Astrocyte (in vitro differentiated cells and primary cell): ENCODE measurements at places on chromosomes 16 and 17. TPM values are rescaled to one million over a fixed set of nuclear protein-coding genes. Genes with fewer than 3 reads are reported as not detected.

DNA sequence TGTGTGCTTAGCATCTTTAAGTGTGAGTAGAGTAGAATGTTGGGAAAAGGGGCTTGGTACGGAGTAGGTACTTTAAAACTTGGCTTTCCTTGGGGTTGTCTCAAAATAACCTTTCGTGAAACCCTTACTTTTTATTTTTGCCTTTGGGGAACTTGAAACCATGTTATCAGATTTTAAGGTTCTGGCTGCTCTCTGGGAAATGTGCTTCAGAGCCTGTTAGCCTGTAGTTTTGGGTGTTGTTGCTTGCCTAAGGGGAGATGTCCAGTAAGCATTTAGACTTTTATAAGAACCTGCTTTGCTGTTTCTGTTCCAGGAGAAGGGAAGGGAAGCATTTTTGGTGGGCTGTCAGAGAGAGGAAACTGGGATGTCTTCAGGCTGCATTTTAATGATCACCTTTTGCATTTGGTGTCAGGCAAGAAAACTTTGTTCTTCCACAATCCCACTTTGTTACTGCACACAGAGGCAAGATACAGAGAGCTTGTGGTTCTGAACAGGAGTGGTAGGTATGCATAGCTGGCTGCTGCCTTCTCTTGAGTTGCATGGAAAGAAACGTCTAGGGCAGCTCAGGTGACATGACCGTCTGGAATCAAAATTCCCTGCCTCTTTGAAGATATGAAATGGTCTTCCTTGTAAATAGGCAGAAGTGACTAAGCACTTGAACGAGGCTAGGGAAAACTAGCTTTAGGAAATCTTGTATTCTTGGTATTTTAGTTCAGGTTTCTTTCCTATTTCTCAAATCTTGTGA lies 1.7 kb downstream of the RABEP1 start:
- H3K27me3 ChIP-seq: no peaks in the 10 kb centered on the region
- H3K36me3 ChIP-seq: no peaks in the 10 kb centered on the region
- DNase-seq: peak; percentile 73
- H3K27ac ChIP-seq: no peak overlapping the region
- H3K4me1 ChIP-seq: peaks cover 12% of the 10 kb centered on the region

DNA sequence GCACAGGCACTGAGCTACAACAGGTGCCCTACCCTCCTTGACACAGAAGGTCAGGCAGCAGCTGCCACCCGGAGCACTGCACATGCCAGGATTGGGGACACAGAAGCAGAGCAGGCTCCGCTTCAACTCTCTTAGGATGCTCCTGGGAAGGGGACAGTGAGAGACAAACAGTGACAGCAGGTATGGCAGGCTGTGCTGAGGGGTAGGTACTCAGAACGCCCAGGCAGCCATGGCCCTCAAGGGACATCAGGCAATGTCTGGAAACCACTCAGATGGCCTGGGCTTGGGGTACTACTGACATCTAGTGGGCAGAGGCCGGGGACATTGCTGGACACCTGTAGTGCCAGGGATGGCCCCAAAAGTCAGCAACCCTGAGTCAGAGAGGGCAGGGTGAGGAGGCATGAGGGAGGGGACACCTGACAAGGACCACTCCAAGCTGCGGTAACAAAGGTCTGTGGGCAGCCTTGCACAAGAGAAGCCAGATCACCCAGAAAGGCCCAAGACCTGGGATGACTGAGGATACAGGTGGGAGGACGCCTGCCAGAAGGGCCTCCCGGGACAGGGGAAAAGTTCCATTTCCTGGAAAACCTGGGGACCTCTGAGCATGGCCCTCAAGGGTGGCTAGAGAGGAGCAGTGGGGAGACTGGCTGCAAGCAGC lies 21.2 kb downstream of the PEMT start:
- H3K4me1 ChIP-seq: peaks cover 1% of the 10 kb centered on the region
- DNase-seq: no peak
- no peak overlapping the region for H3K4me3 ChIP-seq
- no peaks in the 10 kb centered on the region for H3K36me3 ChIP-seq
- H3K27ac ChIP-seq: no peak overlapping the region
- H3K27me3 ChIP-seq: no peaks in the 10 kb centered on the region

GRCh38 chr17:2212400-2212981 lies 91.1 kb downstream of the SMG6 start:
- peaks cover 56% of the 10 kb centered on the region for H3K4me1 ChIP-seq
- H3K36me3 ChIP-seq: no peaks in the 10 kb centered on the region
- peak overlapping the region; percentile 98 for H3K27ac ChIP-seq
- no peaks in the 10 kb centered on the region for H3K27me3 ChIP-seq
- peak overlapping the region; percentile 57 for H3K4me3 ChIP-seq

DNA sequence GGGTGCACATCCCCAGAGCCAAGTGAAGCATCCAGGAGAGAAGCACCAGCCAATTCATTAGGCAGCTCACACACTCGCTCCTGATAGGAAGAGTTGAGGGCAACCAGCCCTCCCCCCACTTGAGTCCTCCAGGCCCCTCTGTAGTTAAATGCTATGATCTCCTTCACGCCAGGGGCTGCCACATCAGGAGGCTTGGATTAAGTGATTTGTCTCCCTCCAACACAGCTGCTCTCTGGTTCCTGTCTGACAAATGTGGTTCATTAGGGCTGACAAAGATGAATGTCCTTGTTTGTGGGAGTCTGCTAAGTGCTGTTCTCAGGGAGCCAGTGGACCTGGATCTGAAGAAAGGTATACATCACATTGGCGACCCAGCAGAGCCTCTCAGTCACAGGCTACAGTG lies 94.5 kb upstream of the WSCD1 start:
- H3K36me3 ChIP-seq: no peaks in the 10 kb centered on the region
- H3K27me3 ChIP-seq: no peaks in the 10 kb centered on the region
- H3K27ac ChIP-seq: no peak overlapping the region
- H3K4me3 ChIP-seq: no peak overlapping the region
- no peak for DNase-seq
- H3K4me1 ChIP-seq: no peaks in the 10 kb centered on the region

DNA sequence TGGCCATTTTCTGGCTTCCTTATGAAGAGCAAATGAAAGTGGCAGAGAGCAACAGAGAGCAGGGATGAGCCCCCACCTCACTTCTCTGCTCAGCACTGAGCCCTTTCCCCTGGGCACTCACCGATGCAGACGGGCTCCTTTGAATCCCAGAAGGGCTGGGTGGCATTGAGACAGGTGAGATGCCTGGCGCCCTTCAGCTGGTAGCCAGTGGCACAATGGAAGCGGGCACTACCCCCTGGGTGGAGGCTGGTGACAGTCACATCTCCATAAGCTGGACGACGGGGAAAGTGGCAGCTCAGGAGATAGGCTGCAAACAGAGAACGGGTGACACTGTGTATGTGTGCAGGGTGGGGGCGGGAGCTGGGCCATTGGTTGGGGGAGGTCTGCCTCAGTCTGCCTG lies 12.5 kb upstream of the PHF12 start:
- peaks cover 3% of the 10 kb centered on the region for H3K4me1 ChIP-seq
- no peak overlapping the region for H3K4me3 ChIP-seq
- no peaks in the 10 kb centered on the region for H3K36me3 ChIP-seq
- no peak overlapping the region for H3K27ac ChIP-seq
- no peaks in the 10 kb centered on the region for H3K27me3 ChIP-seq

- H3K4me1 ChIP-seq: no peaks in the 10 kb centered on the region
- no peaks in the 10 kb centered on the region for H3K36me3 ChIP-seq
- DNase-seq: no peak
- H3K27ac ChIP-seq: no peak overlapping the region
- no peak overlapping the region for H3K4me3 ChIP-seq
These were observed 1483.0 kb downstream of the CDH8 start for GRCh38 chr16:60553090-60553757.

- peak overlapping the region; percentile 96 for H3K4me3 ChIP-seq
- H3K27ac ChIP-seq: peak overlapping the region; percentile 87
- no peak for DNase-seq
- H3K27me3 ChIP-seq: no peaks in the 10 kb centered on the region
- H3K36me3 ChIP-seq: no peaks in the 10 kb centered on the region
These were observed 729 bp downstream of the LONP2 start for GRCh38 chr16:48244863-48245195.

DNA sequence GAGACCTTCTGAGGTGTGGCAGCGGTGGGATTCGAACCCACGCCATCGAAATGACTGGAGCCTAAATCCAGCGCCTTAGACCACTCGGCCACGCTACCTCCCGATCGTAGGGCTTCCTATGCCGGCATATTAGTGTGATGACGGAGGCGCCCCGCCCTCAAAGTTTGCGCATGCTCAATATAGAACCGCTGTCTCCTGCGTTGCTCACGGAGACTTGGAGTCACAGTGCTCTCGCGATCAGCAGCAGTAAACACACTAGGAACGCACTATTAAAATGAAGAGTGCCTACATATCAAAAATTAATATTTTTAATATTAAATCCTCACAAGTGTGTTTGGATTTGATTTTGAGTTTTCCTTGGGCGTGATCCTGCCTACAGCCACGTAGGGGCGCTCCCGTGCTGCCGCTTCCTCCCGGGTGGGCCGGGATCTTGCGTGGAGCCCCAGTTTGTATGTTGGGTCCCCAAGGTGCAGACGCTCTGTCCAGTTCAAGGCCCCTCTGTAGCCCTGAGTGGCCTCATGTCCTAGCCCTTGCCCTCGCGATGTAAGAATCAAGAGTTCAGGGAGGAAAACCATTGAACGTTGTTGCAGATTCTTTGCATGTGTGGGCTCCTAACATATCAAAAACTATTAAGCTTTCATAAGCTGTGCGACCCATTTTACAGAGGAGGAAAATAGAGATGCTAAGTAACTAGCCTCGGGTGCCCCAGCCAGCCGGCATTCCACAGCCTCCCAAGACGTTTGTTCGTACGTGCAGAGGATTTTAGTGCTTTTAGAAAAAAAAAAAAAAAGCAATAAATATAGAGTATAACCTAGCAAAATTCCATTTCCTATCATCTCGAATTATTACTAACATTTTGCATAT lies 10.2 kb upstream of the EEF2K start:
- peaks cover 32% of the 10 kb centered on the region for H3K4me1 ChIP-seq
- H3K27me3 ChIP-seq: no peaks in the 10 kb centered on the region
- H3K27ac ChIP-seq: peak overlapping the region; percentile 27
- peak overlapping the region; percentile 70 for H3K4me3 ChIP-seq
- peak; percentile 64 for DNase-seq

DNA sequence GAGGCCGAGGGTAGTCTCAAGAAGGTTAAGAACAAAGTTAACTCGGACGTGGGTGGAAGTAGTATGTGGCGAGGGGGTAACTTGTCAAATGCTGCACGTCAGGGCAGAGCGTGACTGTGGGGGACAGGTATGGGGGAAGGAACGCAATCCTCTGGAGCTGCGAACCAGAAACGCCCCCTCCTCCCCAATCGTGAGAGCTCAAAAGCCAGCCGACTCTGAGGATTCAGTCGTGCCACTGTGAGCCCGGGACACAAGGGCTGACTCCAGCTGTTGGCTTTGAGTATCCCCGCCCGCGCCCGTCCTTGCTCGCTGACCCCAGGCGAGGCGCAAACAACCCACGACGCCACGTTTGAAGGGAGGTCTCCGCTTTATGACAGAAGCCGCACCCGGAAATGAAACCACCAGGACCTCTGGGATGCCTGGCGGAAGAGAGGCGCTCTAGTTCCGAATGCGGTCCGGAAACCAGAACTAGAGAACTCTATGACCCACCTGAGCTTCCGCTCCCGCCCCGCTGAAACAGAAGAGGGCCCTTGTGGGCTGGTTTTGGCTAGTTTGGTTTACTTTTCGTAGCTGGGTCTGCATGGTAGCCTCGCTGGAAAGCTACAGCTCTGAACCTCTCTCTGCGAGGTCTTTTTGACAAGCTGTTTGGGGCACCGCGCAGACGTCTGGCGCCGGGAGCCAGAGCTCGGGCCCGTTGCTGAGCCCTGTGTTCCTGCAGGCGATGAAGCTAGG lies at the start of gene PEX12:
PEX12 (minus strand) TSS at position 375 of the 732 bp plus-strand sequence. CDS start 550 bp downstream, outside the sequence.
- H3K4me3 ChIP-seq: peak within 1 kb of the TSS; percentile 66
- no peaks in the 10 kb centered on the region for H3K27me3 ChIP-seq
- peaks cover 13% of the 10 kb centered on the region for H3K4me1 ChIP-seq
- H3K27ac ChIP-seq: peak within 1 kb of the TSS; percentile 73

DNA sequence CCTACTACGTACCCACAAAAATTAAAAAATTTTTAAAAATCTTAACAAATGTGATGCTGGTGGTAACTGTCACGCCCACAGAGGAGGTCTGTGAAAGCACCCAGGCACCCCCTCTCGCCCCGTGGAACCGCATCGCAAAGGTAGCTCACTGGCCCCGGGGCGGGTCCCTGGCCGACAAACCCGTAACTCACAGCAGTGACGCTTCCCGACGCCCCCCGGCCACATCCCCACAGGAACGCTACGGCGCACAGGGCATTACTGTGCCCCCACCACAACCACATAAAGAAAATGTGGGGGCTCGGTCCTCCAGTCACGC lies 366 bp downstream of the ANKS3 start:
- no peak for DNase-seq
- H3K27me3 ChIP-seq: no peaks in the 10 kb centered on the region
- peak overlapping the region; percentile 93 for H3K4me3 ChIP-seq
- H3K4me1 ChIP-seq: peaks cover 9% of the 10 kb centered on the region
- H3K27ac ChIP-seq: peak overlapping the region; percentile 45

DNA sequence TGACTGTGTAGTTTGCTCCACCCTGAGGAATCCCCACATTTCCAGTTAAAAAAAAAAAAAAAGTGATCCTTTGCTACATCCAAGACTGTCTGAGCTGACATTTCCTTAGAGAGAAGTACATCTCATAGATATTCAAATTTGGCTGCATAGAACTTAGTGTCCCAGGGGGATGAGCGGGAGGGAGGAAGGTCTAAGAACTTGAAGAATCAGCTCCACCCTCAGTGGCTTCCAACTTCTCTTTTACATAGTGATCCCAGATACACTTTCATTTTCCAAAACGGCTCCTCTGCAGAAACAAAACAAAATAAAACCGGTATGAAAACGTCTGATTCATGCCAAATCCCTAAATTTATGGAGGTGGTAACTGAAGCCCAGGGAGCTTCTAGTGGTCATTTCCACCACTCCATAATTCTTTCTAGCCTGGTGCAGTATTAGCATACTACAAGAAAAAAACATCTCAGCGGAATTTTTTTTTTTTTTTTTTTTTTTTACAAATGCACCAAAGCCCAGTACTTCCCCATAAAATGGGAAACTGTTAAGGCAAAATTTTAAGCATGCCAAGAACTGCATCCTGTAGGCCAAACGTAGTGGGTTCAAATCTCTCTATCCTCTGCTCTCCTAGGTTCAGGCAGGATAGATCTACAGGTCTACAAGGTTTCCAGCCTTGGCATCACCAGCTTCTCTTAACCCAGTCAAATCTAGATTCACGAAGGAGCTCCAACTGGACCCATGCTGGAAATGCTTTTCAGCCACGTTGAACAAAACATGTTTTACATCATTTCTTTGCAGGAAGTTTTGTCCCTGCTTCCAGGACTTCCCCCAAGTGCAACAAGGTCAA lies 29.3 kb downstream of the MAF start:
- no peak overlapping the region for H3K4me3 ChIP-seq
- H3K27ac ChIP-seq: no peak overlapping the region
- H3K4me1 ChIP-seq: no peaks in the 10 kb centered on the region
- H3K27me3 ChIP-seq: peaks cover 5% of the 10 kb centered on the region
- H3K36me3 ChIP-seq: no peaks in the 10 kb centered on the region

Gene GCGR
- not detected in 2 replicates for total RNA-seq

Gene KRTAP9-8
- total RNA-seq: not detected in 2 replicates

Gene HSD11B2
- total RNA-seq: 0.14 TPM in 1 of 2 replicates, not detected in the other

Gene UMOD
- not detected in 2 replicates for total RNA-seq

Gene RFNG
- total RNA-seq: 40.2 and 41.9 TPM in 2 replicates

Gene CTRB2
- total RNA-seq: 0.43 TPM in 1 of 2 replicates, not detected in the other

Gene IL34
- 0.34 and 0.38 TPM in 2 replicates for total RNA-seq

Gene SLFN12L
- 0.14 TPM in 1 of 2 replicates, not detected in the other for total RNA-seq

Gene NPIPB13
- total RNA-seq: 7.7 and 12.3 TPM in 2 replicates

Gene DNAI2
- total RNA-seq: not detected in 2 replicates
